NCI-H460 (cell line): ENCODE measurements at places on chromosomes 2 and 18.

DNA sequence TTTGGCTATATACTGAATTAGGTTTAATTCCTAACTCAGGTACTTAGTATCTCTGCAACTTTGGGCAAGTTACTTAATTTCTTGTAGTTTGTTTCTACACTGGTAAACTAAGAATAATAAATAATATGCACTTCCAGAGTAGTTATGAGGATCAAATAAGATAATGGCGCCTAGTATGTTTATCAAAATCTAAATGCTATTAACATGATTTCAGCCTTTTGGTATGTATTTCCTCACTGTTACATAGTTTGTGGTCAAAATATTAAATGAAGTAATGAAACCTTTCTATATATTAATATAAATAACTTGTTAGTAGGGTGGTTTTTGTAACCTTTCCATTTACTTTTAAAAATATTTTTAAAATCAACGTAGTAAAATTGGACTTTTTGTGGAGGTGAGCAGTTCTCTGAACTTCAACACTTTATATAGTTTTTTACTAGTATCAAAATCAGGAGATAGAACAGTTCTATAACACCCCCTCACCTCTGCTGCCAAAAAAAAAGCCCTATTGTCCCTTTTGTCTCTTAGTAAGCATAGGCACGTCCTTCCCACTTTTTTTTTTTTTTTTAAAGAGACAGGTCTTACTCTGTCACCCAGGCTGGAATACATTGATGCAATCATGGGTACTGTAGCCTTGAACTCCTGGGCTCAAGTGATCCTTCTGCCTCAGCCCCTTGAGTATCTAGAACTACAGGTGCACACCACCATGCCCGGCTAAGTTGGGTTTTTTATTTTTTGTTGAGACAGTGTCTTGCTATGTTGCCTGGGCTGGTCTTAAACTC, 44.8 kb downstream of the RAB3GAP1 start:
- no peak for DNase-seq

- no peak for DNase-seq
Observed at GRCh38 chr18:38557006-38557405, 991.4 kb upstream of the CELF4 start.

DNA sequence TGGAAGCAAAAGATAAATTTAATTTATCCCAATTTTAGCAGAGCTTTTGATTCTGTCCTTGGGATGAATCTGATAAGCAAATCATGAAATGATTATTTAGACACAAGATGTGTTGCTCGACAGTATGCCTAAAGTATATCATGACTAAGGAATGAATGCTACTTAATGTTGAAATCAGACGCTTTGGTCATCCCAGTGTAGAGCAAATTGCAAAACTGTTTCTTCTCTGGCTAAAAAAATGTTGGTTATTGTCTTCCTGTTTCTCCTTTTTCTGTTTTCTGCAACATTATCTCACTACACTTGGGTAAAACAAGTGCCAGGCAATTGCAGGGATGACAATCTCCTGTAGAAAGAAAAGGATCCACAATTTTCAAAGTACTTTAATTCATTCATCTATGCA, 66.4 kb downstream of the BABAM2 start:
- no peak for DNase-seq

- DNase-seq, result no peak
Observed at GRCh38 chr2:238320648-238321281, 447 bp downstream of the TRAF3IP1 start.

DNA sequence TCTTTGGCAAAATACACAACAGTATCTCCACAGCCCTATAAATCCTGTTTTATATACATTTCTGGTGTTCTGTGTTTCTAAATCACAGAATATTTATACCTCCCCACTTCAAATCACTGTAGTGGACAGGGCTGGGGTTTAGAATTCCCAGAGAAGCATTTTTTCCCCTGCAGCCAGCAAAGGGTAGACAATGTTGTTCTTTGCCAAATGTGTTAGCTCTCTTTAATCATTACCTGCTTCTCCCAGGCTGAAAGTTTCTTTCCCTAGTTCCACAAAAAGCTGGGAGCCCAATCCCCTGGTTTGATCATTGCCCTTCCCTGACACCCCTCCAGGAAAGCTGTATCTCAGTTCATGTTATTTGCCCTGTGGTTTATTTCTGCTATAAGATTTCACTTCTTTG, 520.0 kb upstream of the SPHKAP start:
- no peak for DNase-seq

- DNase-seq, result no peak
Observed at GRCh38 chr2:153404792-153405191, 73.8 kb downstream of the RPRM start.

- DNase-seq, result no peak
Observed at GRCh38 chr2:30216157-30216556, 15.2 kb upstream of the LBH start.

DNA sequence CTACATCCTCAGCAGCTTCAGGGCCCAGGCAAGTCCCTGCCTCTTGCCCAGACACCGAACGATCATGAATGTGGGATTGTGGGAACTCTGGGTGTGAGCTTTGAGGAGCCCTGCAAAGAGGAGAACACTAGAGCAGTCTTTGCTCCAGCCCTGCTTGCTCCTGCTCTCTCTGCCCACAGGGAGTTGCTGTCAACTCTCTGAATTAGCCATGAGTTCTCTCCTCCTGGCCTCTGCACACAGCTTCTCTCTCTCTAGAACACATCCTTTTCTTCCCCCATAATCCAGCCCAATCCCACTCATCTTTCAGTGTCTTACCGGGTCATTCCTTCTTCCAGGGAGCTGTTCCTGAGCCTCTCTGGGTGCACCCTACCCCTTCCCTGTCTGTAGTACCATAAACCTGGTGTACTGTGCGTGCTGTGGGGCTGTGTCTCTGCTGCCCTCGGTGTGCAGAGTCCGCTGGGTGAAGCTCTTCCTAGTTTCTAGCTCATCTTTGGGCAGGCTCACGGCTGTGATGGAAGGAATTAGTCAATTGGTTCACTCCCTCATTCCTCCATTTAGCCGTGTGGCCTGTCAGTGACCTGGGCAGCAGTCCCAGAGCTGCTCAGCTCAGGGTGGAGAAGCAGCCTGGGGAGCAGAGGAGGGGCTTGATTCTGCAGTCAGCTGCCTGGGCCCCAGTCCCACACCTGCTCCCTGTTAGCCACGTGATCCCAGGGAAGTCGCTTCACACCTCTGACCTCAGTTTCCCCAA, 132.9 kb upstream of the HDAC4 start:
- DNase-seq, result no peak

GRCh38 chr2:79640001-79640400, 127.2 kb downstream of the CTNNA2 start:
- DNase-seq, result no peak

GRCh38 chr2:185967335-185967734, 228.7 kb downstream of the FSIP2 start:
- no peak for DNase-seq

DNA sequence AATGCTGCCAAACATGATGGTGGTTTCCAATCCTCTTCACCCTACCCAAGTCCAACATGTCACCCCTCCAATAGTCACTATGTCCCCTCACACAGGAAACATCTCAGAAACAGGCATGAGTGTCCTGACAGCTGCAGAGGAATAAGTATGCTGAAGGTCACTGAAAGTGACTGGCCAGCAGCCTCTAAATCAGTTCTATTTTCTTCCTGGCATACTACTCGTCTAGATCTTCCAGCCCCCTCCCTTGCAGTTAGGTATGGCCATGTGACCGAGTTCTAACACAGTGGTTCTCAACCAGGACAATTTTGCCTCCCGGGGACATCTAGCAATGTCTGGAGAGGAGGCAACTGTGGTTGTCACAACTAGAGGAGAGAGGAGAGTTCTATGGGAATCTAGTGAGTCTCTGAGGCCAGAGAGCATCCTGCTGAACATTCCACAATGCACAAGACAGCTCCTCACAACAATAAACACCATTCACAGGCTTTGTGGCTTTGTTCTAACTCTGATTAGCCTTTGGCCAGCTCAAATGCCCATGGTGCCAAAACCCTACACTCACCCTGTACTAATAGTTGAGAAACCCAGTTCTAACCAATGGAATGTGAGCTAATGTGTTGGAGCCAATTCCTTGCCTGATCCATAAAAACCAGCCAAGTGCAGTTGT, 12.6 kb upstream of the ID2 start:
- no peak for DNase-seq

- DNase-seq, result no peak
Observed at GRCh38 chr2:5412001-5412400, 280.2 kb upstream of the SOX11 start.
